ENCODE measurements at places on chromosomes 13 and 19.

DNA sequence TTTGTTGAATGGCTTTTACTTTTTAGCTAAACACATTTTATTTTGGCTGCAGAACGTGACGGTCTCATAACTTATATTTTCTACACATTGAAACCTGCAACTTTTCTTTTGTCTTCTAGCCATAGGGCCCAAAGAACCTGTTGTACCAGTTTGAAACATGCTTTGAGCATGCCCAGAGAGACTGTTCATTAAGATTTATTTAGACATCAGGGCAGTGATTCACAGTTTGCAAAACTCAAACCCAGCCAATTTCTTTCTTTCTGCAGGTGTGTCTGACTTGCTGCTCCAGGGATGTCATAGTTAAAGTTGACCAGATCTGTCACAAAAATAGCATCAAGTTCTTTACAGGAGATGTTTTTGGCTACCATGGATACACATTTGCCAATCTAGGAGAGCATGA is 22.0 kb downstream of the SAE1 start:
- no peak for DNase-seq

GRCh38 chr13:43749503-43749902 is 37.3 kb downstream of the ENOX1 start:
- DNase-seq, result no peak

DNA sequence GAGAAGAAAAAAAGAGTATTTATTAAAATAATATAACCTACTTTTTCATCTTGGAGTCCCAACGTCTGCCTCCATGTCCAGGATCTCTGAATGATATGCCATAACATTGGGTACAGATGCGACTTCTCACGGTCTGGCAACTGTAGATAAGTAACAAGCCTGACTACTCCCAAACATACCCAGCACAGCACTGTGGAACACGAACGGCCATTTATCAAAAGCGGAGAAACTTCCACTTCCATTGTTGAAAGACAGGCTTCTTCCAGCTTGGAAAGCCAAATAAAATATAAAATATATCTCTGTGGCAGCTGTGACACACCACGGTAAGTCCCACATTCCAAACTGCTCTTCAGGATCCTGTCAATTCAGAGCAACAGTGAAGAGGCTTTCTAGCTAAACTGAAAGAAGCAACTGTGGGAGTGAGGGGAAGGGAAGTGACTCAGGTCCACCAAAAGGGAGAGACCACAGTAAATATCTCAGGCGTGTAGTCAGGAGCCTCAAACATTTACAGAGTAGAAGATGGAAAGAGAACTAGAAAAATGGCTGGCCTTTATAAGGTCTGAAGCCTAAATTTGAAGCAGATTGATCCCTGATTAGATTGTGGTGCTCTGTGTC is 331.7 kb downstream of the LIG4 start:
- DNase-seq, result no peak

- DNase-seq, result no peak
Measured at GRCh38 chr19:18122424-18122823, 24.8 kb downstream of the MAST3 start.

GRCh38 chr13:95624020-95624419 is 20.5 kb downstream of the DZIP1 start:
- DNase-seq, result no peak

DNA sequence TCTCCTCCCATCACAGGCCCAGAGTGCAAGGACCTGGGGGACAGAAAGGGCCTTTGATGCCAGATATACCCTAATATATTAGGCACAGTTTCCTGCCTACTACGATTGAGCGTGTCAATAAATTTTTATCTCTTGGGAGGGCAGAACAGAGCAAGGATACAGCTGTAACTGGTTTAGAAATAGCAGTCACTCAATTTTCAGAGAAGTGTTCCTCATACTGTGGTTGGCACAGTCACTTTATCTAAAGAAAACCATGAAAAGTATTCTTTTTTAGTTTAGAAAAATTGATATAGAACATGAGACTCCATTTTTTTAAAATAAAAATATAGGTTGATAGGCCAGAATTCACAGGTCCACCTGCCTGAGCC is 460 bp upstream of the ZNF155 start:
- no peak for DNase-seq

DNA sequence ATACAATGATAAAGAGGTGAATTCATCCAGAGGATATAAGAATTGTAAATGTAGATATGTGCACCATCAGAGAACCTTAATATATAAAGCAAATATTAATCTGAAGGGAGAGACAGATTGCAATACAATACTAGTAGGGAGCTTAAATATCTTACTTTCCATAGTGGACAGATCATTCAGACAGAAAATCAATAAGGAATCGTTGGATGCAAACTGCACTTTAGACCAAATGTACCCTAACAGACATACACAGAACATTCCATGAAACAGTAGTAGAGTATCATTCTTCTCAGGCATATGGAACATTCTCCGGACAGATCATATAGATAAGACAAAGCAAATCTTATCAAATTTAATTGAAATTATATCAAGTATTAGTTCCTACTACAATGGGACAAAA is 35.0 kb upstream of the ZNF766 start:
- DNase-seq, result no peak

- no peak for DNase-seq
Measured at GRCh38 chr19:30225676-30226463, 146.3 kb upstream of the ZNF536 start.

DNA sequence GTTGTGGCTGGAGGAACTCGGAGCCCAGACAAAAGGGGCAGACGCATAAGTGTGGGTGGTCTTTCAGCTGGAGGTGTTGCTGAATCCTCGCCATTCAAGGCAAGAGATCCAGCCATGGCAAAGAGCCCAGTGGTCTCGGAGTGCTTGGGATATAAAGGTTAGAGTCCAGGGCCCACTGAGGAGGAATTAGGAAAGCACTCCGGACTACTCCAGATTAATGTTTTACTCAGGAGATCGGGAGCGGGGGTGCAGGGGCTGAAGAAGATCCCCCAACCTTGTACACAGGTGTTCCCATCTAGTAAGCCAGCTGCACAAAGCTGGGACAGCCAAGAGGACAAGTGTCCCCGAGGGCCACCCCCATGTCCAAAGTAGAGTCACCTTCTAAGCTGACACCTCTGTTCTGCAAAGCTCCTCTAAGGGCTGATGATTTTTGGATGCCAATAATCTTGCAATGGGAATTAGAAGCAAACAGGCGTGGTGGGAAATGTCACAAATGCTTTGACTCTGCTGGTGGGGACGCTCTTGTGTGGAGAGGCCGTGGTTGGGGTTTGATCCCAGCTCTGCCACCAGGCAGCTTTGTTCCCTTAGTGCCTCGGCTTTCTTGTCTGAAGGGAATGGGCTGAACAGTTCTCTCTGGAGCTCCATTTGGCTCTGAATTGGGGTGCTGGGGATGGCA is 194.3 kb upstream of the SOX1 start:
- no peak for DNase-seq

Data from NCI-H1436 treated with DMSO at 0.1 percent for 48 hours (cell line).